Fibroblast of mammary gland (primary cell): ENCODE measurements at places on chromosomes 1 and 21.

DNA sequence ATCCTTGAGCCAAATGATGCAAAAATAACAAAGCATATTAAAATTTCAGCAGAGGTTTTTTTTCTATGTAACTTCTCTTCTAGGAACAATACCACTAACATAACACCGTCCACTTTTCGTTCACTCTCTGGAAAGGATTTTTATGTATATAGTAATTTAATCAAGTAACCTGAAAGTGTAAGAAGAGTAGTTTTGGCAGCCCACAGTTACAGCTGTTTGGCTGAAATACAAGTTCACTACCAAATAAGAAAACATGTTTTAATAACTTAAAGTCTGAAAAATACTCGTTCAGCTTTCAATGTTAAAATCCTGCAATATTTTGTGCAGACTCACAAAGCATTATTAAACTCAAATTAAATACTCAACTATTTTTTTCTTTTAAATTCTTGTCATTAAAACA lies 896.8 kb upstream of the ADGRL4 start:
- DNase-seq: peak; percentile 10

DNA sequence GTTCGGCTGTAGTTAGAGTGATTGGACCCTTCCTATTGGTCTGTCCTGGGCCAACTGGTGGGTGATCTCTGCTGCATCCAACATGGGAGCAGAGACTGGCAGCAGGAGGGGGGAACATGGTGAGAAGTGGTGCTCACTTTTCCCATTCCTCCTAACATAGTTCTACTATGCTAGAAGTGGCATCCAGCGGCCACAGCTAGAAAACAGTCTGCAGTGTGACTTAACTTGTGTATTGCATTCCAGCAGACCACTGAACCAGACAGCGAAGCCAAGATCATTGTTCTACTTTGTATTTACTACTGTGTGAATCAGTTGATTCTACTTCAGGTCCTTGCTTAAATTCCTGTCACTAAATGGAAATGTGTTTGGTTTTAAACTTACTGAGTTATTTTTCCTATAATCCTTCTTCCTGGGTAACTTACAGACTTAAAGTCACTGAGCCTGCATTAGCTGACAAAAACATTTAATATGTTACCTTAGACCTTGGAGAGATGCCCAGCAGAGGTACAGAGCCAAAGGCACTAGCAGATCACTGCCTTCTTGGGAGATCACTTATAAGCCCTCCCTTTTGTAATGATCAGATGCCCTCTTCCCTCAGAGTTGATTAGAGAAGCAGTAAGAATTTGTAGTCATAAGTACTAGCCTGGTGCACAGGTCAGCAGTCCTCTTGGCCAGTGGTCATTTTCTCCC lies 8.2 kb downstream of the FABP3 start:
- no peak for DNase-seq

DNA sequence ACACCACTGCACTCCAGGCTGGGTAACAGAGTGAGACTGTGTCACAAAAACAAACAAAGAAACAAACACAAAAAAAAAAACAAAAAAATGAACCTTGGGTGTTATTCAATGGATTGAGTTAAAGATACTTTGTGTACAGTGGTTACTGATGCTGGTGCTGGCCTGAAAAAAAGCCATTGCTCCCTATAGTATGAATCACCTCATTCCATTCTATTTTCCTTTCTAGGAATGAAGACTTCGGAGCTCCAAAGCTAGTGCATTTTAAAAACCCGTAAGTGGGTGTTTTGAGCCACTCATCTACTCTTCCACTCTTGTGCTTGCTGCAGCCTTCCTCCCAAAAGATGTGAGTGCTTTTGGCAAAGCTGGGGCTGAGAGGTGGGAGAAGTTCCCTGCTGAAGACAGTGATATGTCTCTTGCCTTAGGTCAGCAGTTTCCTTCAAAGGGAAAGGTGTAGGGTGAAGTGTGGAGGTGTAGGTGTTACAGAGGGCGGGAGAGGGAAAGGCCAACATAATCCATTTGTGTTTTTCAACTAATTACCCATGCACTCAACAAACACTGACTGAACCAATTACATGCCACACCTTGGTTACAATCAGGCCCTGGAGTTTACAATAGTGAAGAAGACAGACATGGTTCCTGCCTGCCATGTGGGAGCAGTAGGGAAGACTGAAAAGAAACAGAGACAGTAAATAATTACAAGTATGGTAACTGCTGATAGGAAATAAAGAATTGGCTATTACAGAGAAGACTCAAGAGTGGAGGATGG lies 55.0 kb upstream of the SERBP1 start:
- DNase-seq: no peak

DNA sequence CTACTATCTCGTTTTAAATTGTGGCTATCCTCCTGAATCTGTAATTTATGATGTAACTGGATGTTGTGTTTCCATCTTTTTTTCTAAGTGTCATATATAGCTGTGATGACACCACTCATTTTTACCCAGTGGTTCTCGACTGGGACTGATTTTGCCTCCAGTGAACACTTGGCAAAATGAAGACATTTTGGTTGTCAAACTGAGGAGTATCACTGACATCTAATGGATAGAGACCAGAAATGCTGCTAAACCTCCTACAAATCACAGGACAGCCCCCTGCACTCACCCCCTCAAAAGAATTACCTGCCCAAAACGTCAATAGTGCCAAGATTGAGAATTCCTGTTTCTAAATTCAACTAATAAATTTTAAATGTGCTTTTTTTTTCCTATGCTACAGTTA lies 1.9 kb downstream of the TRMT13 start:
- DNase-seq: peak; percentile 7

GRCh38 chr1:174051956-174052355 lies 29.8 kb upstream of the RC3H1 start:
- peak; percentile 88 for DNase-seq

DNA sequence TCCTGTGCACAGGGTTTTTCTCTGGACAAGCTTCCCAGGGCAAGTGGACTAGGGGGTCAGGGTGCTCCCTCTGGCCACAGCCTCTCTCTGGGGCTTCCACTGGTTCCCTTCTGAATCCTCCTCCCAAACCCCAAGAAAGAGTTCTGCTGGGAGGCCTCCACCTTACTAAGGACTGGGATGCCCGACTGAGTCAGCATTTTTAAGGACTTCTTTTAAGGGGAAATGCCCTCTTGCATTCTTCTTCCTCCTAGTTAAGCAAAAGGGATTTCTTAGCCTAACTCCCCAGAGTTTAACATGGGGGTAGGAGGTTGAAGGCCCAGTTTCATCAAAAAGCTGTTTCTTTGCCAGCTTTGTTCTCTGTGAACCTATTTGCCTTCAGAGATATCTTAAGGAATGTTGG lies 99.7 kb upstream of the KRTAP19-8 start:
- DNase-seq: no peak

DNA sequence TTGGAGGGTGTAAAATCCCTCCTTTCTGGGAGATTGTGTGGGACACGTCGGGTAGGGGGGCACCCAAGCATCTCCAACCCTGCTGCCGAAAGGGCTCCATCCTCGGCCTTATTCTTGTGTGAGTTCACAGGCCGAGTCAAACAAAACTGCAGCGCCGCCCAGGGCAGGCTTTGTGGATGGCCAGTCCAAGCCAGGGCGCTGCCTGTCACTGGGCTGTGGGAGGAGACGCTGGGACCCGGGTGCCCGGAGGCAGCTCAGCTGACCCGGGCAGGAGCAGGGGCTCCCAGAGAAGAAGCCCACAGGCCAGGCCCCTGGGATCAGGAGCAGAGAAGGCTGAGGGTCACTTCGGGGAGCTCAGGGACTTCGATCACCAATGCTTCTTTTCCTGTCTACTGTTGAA lies 31.8 kb upstream of the ARHGEF16 start:
- DNase-seq: no peak

- DNase-seq: peak; percentile 69
Observed at GRCh38 chr1:107142140-107142542, 1.3 kb downstream of the NTNG1 start.

DNA sequence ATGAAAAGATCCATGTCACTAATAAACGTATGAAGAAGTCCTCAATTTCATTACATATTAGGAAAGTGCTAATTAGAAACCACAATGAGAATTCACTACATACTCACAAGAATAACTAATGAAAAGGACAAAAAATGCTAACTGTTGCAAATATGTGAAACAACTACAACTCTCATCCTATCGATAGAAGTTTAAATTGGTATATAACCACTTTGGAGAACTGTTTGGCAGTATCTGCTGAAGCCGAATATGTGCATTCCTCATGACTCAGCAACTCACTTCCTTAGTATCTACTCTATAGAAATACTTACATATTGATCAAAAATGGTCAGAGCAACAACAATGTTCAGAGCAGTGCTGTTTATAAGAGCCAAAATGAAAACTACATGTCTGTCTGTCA lies 66.8 kb downstream of the PLPPR4 start:
- no peak for DNase-seq

DNA sequence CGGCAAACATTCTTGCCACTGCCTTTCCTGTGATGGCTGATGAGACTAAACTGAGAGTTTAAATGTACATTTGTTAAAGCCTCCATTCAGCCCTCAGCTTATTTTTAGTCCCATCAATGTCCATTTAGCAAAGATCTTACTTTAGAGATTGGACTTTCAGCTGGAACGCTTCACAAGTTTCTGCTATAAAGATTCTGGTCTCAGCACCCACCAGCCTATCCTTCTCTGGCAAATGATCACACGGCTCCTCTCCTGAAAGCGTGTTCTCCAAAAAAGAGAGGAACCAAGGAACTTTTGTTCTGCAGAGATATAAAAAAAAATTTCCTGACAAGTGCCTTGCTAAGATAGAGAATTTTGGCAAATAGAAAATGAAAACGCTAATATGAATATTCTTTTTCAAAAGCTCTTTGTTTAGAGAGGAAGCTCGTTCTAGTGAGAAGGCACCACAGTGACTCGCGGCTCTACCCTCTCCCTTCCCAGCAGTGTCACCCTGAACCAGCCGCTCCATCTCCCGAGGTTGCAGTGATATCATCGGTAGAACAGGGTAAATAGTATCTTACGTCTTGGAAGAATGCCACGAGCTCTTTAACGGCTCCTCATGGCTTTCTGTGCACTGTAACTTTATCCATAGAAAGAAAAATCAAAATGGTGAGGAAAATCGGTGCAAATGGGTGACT lies 200.2 kb downstream of the APP start:
- DNase-seq: no peak

DNA sequence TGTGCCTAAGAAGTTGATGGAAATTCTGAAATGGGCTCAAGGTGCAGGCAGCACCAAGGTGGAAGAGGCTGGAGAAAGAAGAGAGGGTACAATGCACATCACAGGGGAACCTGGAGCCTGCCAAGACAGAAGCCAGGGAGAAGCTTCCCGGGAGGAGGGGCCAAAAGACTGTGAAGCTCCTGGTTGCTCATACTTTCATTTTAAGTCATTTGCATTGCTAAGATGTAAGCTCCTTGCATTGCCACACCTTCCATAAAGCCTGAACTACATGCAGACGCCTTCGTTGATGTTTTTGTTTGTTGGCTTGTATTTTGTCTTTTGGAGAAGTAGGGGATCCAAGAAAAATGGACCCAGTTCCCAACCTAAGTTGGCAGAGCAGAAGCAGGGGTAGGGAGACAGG lies 69.0 kb downstream of the HMGB4 start:
- DNase-seq: no peak

DNA sequence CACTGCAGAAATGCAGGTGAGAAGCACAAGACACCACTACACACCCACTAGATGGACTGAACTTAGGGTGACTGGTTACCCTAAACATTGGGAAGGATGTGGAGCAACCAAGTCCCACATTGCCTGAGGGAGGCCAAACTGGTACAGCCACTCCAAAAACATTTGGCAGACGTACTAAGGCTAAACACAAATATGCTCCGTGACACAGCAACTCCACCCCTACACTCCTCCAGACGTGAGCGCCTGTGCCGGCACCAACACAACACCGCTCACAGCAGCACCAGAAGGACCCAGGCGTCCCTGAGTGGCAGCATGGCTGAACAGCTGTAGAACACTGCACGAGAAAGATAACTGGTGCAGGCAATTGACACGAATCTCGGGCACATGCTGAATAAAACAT lies 14.7 kb downstream of the PTTG1IP start:
- DNase-seq: no peak

- no peak for DNase-seq
Observed at GRCh38 chr1:60600532-60600931, 481.8 kb upstream of the NFIA start.

DNA sequence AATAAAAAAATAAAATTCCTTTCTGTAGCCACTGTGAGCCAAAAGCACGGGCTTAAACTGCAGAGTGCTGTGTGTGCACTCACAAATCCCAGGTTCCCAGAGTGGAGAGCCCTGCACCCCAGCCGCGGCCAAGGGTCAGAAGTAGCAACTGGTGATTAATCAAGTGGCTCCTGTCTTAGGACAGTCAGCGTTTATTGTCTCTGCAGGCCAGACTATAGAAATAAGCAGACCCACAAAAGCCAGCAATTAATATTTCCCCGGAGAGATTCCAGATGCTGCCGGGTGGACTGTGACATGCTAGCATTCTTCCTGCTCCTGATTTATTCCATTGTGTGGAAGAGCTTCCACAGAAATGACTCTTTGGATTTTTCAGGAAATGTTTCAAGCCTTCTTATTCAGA lies 412.2 kb downstream of the KIF26B start:
- no peak for DNase-seq

- DNase-seq: peak; percentile 34
Observed at GRCh38 chr21:28257276-28257675, 735.4 kb downstream of the LTN1 start.

DNA sequence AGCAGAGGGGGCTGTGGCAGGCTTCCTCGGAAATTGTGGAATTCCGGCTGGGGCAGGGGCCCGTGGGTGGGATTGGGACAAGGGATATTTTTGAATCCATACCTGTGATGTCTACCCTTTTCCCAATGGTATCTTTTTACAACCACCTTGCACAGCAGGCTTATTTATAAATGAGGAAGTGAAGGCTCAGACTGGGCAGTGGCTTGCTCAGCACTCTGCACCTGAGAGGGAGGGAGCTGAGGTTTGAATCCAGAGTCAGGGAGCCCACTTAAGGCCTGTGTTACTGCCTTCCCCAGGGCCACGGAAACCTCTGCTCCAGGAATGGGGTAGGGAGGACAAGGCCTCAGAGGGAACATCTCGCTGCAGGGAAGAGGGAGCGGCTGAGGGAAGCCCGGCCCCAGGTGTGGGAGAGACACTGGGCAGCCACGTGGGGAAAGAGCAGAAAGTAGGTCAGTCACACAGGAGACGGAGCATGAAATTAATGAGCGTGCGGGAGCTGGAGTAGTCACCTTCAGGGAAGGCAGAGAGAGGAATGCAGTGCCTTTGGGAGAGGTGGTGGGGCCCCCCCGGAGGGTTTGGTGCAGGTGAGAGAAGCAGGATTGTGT lies 35.4 kb upstream of the SCMH1 start:
- no peak for DNase-seq

DNA sequence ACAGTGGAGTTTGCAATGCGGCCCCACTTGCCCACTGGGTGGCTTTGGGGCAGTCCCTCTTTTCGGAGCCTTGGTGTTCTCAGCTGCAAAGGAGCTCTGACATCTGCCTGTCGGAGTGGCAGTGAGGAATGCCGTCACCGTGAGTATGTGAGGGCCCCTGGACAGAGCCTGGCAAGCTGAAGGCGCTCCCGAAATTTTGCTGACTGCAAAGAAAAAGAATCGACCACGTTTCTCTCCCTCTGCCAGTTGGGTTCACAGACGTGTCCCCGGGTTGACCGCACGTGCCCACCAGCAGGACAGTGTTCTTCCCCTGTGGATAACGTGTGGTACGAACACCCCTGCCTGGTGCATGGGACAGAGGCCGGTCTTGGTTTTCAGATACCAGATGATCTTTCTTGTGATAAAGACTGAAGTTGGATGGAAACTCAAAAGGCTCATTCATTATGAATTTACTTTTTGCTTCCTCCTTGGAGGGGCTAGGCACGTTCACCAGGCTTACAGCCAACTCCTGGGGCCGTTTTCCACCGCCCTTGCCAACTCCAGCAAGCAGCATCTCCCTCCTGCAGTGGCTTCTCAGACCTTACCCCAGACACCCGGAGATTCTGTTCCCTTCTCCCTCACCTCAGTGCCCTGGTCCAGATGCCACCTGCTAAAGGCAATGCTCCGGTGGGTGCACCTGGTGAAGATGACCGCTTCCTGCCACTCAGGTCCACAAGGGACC lies 29.7 kb downstream of the ECE1 start:
- no peak for DNase-seq
